Non-pigmented ciliary epithelial cell (primary cell): ENCODE measurements at places on chromosomes 6 and 20.
A peak's percentile ranks its signal among the peaks of the same experiment; 100 is the strongest.

DNA sequence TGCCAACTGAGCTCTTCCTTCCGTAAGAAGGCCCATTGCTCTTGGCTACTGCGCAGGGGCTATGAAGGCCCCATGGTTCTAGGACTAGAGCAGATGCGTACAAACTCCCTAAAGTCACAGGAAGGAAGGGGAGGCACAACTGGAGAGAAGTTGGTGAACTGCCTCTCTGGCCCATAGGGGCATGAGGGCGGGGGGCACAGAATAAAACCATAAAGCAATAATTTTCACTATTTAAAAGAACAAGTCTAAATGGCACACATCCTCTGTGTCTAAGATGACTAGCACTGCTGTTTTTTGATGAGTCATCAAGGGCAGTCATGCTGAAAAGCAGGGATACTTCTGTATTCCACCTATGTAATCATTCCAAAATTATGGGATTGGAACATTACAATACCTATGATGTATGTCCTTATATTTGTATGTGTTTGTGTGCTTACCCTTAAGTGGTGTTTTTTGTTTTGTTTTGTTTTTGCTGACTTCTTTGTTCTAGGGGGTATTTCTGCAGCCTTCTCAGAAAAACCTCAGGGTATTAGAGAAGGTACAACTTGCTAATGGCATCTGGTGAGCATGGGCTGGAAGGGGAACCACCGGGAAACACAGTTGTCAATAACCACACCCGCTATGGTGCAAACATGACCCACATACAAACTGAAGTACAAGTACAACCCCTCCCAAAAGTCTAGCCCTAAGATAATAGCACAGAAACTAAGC lies 36.9 kb downstream of the B4GALT5 start:
- DNase-seq, result peak; percentile 38

- peak; percentile 97 for DNase-seq
These were observed 10.0 kb downstream of the TRAM2 start for GRCh38 chr6:52566853-52567279.

GRCh38 chr20:2984956-2985661 lies 58.3 kb upstream of the GNRH2 start:
- peak; percentile 43 for DNase-seq

GRCh38 chr6:106612671-106613416 lies 16.5 kb downstream of the RTN4IP1 start:
- no peak for DNase-seq
